ENCODE measurements at places on chromosomes 6 and 20.

- DNase-seq, result no peak
Observed at GRCh38 chr6:140538926-140539325, 1164.5 kb upstream of the CITED2 start.

DNA sequence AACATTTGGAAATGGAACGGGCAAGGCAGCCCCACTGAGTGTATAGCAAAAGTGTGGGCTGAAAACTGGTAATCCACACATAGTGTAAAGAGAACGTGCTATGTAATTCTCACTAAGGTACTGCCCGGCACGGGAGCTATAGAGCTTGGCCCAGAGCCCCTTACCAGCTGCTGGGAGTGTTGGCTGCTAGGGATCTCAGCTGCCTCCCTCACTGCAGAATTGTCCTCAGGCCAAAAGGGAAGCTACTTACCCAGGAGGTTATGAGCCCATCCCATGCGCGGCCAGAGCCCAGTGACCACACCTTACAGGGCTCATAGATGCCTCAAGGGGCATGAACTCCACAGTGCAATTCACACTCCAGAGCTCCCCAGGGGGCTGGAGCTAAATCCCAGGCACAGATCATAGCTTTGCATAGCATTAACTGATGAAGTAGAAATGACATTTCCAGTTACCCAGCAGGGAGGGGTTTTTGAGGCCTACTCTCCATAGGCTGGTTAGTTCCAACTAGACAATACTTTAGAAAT is 56.8 kb downstream of the LINC00237 start:
- no peak for DNase-seq

DNA sequence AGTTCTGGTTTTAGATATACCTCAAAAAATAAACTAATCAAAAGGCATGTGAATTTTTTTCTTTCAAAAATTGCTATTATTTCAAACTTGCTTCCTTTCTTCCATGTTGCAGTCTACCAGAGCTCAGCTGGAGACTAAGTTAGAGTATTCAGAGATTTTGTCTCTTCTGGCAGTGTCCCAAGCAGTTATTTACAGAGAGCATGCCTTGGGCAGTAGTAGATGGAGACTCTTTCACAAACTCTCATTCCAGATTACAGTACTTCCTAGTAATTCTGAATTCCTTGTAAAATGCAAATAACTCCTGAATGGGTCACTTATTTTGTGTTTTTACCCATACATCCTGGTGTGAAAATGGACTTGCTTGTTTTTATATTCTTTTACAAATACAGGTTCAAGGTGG is 703.4 kb downstream of the EPHA7 start:
- no peak for DNase-seq

GRCh38 chr6:149032599-149033405 is 284.7 kb upstream of the TAB2 start:
- DNase-seq, result peak; percentile 54

DNA sequence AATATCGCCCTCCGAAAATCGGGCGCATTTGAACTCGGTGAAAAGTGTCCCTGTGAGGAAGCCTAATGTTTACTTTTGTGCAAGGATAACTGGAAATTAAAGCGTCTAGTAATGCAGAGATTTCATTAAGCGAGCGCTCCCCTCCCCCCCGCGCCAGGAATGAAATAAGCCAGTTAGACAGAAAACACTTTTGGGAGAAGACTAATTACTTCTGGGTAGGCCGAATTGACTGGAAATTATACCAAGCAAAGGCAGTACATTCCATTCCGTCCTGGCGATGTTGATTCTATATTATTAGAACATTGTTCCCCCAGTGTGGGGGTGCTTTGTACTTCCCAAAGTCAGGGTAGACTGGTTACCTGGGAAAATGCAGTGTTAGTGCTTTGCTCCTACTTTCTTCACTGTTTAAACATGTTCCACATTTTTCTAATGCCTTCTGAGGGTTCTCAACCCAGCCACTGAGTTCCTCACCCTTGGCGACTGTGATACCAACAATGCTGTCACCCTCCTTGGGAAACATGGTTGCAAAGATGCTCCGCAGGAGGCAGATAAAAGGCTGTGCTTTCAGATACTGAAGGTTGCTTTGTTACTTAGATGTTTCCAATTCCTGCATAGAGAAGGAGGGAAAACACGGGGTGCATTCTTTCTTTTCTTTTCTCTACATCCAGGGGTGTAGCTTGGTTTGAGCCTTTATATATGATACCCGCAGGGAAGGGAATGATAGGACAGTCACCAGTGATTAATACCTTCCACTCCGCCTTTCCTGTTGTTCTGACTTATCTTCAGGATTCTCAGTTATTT is 2.6 kb downstream of the GJA1 start:
- no peak for DNase-seq

GRCh38 chr6:155493026-155493693 is 37.5 kb upstream of the NOX3 start:
- no peak for DNase-seq

- DNase-seq, result no peak
Observed at GRCh38 chr20:59013031-59013951, 5.9 kb upstream of the TUBB1 start.

DNA sequence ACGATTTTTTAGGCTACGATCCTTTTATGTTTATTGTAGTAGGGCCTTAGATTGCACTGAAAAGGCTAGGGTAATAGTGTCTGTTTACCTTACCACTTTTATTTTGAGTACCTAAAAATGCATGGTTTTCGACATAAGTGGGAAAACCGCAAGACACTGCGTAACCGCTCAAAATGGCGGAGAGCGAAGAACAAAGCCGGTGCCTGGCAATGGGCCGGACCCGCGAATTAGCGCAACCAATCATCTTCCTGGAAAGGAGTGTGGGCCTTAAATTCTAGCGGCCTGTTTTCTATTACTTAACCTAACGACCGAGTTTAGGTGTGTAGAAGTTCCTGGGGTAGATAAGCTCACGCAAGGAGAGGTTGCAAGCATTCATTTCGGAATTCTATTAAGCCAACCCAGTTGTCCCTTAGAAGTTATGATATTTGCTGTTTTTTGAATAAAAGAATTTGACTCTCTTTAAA is 118.0 kb downstream of the HFE start:
- DNase-seq, result peak; percentile 71

DNA sequence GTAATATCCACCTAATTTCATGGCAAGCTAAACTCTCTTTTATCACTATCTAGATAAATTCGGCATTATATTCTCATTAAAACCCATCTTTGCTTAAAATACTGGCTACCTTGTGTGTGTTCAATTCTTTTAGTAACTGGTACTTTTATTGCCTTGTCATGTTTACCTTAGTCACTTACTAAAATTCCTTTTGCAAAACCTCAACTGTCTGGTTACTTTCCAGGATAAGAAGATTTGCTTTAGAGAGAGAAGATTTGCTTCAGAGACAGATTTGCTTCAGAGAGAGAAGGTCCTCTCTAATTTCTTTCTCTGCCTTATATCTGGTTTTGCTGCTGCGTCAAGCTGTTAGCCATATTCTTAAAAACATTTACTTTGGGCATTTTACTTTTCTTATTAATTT is 151.5 kb upstream of the MLIP start:
- DNase-seq, result no peak

DNA sequence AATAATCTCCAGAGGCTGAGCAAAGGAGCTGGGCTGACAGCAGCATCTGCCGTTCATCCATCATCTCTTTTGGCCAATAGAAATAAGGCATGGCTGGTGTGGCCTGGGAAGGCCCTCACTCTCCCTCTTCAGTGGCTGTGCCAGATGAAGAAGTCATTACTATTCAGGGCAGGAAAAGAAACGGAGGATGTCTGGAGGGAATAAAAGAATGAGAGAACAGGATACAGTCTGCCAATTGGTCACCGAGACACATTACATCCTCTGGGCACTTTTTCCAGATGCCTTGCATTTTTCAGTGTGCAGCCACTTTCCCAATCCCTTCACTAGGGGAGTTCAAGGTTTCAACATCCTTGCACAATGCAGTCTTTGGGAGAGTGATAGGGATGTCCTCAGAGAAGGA is 32.2 kb upstream of the VGLL2 start:
- DNase-seq, result no peak

DNA sequence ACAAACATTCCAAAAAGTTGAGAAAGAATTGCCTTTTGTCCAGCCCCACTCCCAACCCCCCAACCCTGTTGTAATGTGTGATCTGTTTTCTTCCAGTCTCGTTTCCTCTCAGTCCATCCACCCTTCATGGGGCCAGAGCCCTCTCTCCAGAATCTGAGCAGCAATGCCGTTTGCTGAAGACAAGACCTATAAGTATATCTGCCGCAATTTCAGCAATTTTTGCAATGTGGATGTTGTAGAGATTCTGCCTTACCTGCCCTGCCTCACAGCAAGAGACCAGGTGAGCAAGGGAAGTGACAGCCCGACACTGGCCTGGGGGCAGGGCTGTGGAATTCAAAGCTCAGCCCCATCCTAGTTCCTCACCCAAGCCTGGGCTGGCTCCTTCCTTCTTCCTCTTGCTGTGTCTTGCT is 7.8 kb downstream of the MAVS start:
- no peak for DNase-seq

GRCh38 chr20:35648836-35649235 is 15.9 kb downstream of the CPNE1 start:
- DNase-seq, result no peak

DNA sequence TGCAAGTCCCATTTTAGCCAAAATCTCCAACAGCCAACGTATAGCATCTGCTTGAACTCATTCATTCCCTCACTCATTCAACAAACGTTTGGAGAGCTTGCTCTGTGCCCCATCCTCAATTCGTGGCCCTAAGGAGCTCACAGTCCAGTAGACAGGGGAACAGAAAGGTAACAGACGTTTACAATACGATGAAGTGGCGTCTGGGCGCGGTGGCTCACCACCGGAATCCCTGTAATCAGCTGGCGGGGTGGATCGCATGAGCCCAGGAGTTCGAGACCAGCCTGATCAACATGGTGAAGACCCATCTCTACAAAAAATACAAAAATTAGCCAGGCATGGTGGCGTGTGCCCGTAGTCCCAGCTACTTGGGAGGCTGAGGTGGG is 790 bp upstream of the E2F1 start:
- DNase-seq, result no peak

- no peak for DNase-seq
Observed at GRCh38 chr6:135281227-135281626, 100.1 kb downstream of the MYB start.

- DNase-seq, result no peak
Observed at GRCh38 chr20:56389807-56390206, 2.2 kb downstream of the AURKA start.

DNA sequence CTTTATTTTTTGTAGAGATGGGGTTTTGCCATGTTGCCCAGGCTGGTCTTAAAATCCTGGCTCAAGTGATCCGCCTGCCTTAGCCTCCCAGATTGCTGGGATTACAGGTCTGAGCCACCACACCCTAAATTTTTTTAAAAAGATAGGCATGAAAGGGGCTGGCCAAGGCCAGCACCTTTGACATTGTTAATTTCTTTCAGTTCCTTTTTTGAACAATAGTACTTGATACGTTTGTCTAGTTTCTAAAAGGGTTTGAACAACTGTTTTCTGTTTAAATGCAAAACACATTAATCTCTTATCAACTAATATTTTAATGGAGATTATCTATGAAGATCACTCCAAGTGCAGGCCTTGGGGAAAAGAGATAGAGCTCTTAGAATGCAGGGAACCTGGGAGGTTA is 37.6 kb upstream of the PTPRK start:
- no peak for DNase-seq

GRCh38 chr6:157881342-157881741 is 58.3 kb downstream of the SNX9 start:
- DNase-seq, result no peak

DNA sequence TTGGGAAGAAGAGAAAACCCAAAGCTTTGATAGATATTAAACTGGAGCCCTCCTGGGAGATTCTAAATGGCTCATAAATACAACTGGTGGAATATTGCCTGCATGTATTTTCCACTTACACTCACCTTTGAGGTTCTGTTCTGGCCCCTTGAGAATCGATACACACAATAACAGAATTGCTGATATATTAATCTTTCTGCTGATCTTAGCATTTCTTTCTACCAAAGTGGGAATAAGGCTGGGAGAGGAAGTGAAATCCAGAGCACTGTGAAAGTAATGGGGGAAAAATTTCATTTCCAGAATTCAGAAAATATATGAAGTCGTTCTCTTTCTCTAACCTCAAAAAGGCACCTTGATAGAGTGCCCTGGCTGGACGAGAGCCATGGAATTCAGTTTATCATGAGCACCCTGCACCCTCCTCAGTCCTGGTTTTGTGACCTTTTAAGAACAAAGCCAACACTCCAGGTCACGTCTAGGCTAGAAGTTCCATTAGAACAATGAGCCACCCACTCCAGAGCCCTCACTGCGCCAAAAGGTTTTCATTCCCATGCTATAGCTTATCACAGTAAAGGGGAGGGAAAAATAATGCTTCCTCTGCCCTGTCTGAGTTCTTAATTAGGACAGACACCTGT is 244.5 kb downstream of the CD83 start:
- no peak for DNase-seq

GRCh38 chr6:52403627-52404026 is 16.5 kb upstream of the EFHC1 start:
- DNase-seq, result no peak

- no peak for DNase-seq
Observed at GRCh38 chr6:7765575-7766325, 39.9 kb downstream of the BMP6 start.

DNA sequence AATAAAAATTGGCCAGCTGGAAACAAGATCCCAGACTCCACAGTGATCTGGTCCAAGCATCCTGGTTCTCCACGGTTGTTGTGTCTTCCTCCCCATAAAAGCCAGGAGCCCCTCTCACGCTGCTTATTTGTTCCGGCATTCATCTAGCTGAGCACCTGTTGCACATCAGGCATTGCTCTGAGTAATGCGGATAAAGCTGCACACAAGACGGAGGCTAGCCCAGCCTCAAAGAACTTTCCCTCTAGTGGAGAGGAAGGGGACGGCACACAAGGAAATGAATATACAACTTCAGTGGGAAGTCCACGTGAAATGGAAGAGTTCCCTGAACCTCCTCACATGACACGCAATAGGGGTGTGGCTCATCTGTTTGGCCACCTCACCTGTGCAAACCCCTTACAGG is 30.3 kb upstream of the NXT1 start:
- no peak for DNase-seq

- DNase-seq, result no peak
Observed at GRCh38 chr6:149108749-149109100, 208.8 kb upstream of the TAB2 start.

GRCh38 chr20:37295001-37295400 is 5.5 kb downstream of the MANBAL start:
- DNase-seq, result peak; percentile 89

DNA sequence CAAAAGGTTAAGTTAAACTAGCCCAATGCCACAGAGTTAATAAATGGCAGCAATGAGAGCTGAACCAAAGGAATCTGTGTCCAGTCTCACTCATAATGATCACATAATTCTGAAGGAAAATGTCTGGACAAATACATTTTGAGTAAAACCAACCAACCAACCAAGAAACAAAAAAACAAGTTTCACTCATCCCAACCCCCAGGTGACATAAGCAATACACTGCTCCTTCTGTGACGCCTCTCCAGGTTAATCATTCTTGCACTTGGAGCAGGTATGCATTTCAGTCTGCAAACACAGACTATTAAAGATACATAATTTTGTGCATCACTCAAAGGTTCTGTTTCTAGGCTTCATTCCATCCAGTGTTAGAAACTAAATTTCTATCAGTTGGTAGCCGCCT is 35.2 kb upstream of the MC3R start:
- DNase-seq, result no peak
